Germinal center (tissue), 1 donor: ENCODE measurements at places on chromosomes 4 and X.

- DNase-seq, result no peak
These were observed 50.1 kb downstream of the STARD8 start for GRCh38 chrX:68697465-68698125.

GRCh38 chr4:180330521-180330920 is 1912.7 kb upstream of the TENM3 start:
- no peak for DNase-seq

- no peak for DNase-seq
These were observed 259.6 kb downstream of the C4orf33 start for GRCh38 chr4:129355516-129355915.

- no peak for DNase-seq
These were observed 515.7 kb downstream of the SMARCA1 start for GRCh38 chrX:129007631-129008030.

- DNase-seq, result no peak
These were observed 269.9 kb downstream of the KCNIP4 start for GRCh38 chr4:21678711-21679110.

DNA sequence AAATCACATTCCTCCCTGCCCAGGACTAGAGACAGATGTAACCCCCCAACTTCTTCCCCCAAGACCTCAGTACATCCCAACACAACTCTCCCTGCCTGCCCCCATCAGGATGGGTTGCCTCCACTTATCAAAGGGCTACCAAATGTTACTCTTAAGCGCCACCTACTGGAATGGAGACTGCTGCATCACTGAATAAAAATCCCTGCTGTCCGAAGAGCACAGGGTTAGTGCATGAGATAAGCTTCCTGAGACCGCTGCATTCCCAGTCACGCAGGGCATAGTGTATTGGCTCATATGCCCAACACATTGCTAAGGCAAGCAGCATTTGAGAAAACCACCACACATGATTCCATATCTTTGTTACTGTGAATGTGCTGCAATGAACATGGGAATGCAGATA is 544.5 kb downstream of the PPP4R3C start:
- DNase-seq, result no peak

DNA sequence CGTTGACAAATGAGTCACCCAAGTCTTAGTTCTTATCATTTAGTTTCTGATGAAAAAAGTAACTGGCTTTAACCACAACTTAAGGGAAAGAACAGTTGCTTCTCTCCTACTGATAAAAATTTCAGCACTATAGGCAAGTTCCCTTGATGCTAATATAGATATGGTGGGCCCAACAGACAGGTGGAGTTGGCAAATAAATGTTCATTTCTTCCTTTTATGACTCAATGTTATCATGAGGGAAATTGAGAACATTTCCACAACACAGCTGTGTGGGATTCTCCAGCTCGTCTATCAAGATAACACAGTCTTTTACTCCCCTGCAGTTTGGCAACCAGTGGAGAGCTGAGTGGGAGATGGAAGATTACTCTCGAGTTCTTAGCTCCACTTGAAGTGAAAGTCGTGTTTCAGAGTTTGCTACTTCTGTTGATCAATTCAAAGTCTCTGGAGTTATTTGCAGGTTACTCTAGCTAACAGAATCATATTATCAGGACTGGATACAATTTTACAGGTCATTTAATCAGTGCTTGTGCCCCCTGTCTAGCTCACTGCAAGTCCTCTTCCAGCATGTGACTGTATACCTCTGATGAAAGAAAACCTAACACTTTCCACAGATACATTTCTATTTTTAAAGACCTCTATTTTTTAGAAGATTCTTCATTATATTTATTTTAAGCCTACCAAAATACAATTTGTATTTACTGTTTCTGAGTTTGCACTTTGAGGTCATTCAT is 270.6 kb upstream of the GK2 start:
- no peak for DNase-seq

DNA sequence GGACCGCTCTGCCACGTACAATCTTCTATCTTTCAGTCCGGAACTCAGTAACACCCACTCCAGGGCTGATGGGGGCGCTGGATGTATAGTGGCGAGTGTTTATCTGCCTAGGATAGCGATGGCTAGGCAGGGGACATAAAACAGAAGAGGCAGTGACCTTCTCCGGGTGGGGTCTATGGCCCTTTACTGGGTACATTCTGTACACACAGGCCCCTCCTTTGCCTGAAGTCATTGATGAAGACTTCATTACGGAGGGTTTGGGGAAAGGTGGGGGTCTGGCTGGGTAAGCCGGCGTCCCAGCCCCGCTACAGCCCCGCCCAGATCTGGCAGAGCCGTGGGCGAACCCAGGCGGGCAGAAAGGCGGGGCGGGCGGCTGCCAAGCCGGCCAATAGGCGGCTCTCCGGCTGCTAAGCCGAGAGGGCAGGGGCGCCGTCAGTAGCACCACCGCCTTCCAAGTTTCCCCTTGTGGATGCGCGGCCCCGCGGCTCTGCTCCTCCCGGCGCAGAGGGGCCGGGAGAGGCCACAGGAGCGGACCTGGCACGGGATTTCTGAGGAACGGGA is at the start of gene CHST7:
TSS of gene CHST7 (plus strand) at position 435 of the 561 bp plus-strand sequence. CDS start 167 bp downstream, outside the sequence.
- peak; percentile 49 for DNase-seq

DNA sequence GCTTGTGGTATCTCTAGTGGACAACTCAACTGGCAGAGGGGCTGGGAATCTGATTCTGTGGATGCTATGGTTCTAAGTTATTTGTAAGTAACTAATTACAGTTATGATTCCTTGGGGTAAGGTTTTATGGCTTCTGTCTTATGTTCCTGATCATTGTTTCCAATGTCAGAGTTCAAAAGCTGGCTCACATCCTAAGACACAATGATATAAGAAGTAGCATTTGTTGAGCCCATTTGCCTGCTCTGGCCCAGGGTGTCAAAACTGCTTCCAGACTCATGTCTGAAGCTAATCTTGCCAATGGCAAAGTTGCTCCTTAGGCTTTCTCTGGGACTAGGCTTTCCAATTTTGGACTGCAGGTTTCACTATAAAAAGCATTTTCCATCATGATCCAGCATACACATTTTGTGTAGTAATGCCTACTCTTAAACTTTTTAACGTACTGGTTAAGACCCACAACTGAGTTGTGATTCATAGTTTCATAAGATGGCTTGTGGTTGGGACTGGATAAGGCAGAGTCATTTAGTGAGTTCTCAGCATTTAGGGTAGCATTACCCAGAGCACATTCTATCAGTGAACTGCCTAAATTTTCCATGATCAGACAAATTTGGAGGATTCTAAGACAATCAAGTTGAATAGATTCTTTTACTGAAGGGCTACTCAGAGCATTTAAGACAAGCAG is 50.0 kb downstream of the CCNI start:
- no peak for DNase-seq

- DNase-seq, result no peak
These were observed 473.4 kb downstream of the PCDH7 start for GRCh38 chr4:31193521-31193920.
